ENCODE measurements at places on chromosomes 13 and 19.

GRCh38 chr19:39080431-39080830, 3.7 kb upstream of the ACP7 start:
- no peak for DNase-seq

DNA sequence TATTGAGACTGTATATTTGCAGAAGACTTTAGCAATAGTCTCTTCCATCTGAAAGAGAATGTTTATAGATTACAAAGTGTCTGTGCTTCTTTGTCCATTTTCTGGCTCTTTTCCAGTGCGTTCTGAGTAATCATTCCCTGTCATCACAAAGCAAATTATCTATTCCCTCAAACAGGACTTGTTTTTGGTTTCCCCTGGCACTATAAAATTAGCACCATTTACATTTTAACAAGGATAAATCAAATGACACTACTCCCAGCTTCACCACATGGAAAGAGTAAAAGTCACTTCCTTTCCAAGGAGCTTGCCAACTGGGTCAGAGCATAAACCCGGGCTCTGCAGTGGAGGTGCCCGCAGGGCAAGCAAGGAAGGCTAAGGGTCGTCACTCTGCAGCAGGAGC, 88.1 kb downstream of the SHISA2 start:
- DNase-seq = no peak

DNA sequence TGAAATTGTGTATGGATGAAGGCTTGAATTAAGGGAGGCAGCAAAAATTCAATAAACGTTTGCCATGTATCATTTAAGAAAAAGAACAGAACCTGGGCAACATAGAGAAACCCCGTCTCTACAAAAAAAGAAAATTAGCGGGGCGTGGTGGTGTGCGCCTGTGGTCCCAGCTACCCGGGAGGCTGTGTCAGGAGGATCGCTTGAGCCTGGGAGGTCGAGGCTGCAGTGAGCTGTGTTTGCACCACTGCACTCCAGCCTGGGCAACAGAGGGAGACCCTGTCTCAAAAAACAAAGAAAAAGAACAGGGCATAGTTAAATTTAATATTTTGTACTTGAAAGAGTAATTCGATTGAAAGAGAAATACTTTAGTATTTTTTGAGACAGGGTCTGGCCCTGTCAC, 1.4 kb downstream of the UBA2 start:
- no peak for DNase-seq

DNA sequence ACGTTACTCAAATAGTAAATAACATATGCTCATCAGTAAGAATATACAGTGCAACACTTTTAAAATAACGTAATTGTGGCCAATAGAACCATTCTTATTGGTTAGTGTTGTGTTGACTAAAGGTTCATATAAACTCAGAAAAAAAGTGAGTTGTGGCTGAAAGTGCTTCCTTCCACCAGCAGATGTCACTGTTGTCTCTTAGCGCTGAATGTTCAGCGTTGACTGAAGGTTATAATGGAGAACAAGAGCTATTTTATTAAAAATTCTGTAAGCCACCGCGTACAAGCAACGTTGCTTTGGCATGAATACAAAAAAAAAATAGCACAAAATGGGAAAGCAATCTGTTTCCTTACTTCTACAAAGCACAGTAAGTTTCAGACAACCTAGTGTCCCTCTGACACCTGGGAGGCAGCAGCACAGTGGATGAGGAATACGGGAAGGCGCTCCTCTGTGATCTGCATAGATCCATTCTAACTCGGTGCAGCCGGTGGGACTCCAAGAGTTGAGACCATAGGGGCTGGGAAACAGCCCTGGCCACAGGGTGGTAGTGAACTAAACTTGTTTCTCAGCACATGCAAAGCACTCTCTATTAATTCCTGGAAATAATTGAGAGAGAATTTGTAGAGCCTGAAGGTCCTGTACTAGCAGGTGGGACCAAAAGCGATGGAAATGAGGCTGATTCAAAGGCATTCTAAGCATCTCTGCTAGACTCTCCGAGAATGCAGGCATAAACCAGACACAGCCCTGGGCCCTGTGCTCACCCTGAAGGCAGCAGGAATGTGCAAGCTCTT, 23.9 kb upstream of the OXGR1 start:
- peak; percentile 20 for DNase-seq

DNA sequence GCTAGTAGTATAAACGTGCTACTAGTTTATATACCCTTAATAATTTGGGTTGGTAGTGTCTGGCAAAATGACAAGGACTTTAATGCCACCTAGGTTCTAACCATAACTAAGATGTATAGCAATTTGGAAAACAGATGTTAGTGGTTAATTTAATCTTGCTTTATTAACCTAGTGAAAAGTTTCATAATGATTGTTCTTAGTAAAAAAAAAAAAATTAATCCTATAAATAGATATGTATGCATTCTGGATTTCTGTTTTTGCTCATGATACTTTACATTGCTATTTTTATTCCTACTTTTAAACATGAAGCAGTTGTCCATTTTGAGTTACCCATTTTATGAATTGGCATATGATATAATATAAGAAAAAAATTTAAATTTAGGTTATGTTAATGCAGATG, 36.3 kb downstream of the DGKH start:
- no peak for DNase-seq

- no peak for DNase-seq
These were observed 464.4 kb downstream of the ITGBL1 start for GRCh38 chr13:101916775-101917474.

- DNase-seq = no peak
These were observed 14.6 kb downstream of the XRCC1 start for GRCh38 chr19:43560687-43561086.

DNA sequence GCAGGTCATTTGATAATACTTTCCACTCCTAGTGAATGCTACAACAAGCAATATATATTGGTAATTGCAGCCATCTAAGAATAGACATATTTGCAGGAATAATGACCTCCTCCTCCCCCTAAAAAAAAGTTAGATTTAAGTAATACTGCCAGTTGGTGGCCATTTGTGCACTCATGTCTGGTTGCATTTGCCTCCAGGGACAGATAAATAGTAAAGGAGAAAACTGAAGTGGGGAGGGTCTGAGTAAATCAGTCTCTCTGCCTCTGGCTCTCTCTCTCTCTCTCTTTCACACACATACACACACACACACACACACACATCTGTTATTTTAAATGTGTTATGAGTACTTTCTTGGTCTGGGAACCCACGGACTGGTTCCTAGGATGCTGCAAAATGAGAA, 125.5 kb upstream of the UQCRFS1 start:
- DNase-seq = no peak

DNA sequence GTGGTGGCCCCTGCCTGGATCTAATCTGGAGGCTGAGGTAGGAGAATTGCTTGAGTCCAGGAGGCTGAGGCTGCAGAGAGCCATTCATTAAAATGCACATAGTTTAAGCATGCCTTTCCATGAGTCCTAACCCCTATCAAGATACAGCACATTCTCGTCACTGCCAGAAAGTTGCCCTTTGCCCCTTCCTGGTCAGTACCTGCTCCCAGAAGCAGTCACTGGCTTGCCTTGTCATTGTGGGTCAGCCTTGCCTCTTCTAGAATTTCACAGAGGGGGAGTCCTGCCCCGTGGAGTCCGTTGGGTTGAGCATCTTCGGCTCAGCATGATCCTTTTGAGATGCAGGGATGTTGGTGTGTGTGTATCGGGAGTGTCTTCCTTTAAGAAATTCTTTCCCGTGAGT, 10.8 kb downstream of the BICRA start:
- no peak for DNase-seq

DNA sequence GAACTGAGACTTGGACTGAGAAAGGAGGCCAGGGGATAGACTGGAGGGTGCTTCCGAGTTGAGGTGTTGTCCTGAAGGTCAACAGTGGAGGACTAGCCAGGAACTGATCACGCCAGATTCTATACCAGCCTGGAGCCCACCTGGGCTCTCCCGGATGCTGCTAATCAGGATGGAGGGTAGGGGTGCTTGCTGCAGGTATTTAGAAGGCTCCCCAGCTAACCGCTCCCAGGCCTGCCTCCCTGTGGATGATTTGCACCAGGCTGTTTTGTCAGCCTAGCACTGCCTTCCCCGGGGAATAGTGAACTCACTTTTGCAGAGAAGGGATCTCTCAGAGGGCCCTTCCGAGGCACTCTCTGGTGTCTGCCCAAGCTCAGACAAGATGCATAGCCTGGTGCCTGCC, 60.5 kb upstream of the KCTD15 start:
- DNase-seq = no peak

- no peak for DNase-seq
These were observed 325.4 kb upstream of the TSHZ3 start for GRCh38 chr19:31674503-31675192.

Measured in naive thymus-derived CD8-positive, alpha-beta T cell (primary cell).